ENCODE measurements at places on chromosomes 7 and 10. TPM values are rescaled to one million over a fixed set of nuclear protein-coding genes. Genes with fewer than 3 reads are reported as not detected.

The GIMAP8 gene
- total RNA-seq = 11.1 TPM

The LIPK gene
- total RNA-seq = not detected

The HIP1 gene
- 1.9 TPM for total RNA-seq

The ASB10 gene
- total RNA-seq = not detected

The CNNM1 gene
- 1.0 TPM for total RNA-seq

DNA sequence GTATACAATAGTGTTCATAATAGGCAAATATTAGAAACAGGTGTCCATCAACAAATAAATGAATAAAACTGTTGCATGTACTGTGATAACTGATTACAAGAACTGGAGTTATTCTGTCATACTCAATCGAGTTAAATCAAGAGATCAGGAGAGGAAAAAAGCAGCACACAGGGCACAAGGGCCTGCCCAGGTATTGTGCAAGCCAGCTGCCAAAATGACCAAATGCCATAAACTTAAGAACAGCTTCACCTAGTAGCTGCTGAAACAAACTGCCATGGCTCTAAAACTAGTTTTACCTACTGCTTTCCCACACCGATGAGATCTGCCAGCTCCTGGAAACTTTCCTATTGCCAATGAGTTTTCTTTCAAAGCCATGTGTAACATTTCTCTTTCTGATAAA lies 12.2 kb downstream of the GSAP start:
- H3K4me3 ChIP-seq = no peak overlapping the region
- H3K36me3 ChIP-seq = peaks cover 3% of the 10 kb centered on the region
- no peak overlapping the region for H3K27ac ChIP-seq
- no peaks in the 10 kb centered on the region for H3K27me3 ChIP-seq
- peaks cover 10% of the 10 kb centered on the region for H3K4me1 ChIP-seq
- no peak for DNase-seq

- peaks cover 18% of the 10 kb centered on the region for H3K27me3 ChIP-seq
- no peaks in the 10 kb centered on the region for H3K36me3 ChIP-seq
- no peak overlapping the region for H3K27ac ChIP-seq
- H3K4me3 ChIP-seq = no peak overlapping the region
- no peaks in the 10 kb centered on the region for H3K4me1 ChIP-seq
- no peak for DNase-seq
These were observed 37.1 kb upstream of the BICC1 start for GRCh38 chr10:58475322-58476277.

GRCh38 chr7:542713-543500 lies 23.3 kb upstream of the PDGFA start:
- H3K4me1 ChIP-seq = peaks cover 4% of the 10 kb centered on the region
- no peak for DNase-seq
- H3K36me3 ChIP-seq = peaks cover 3% of the 10 kb centered on the region
- no peak overlapping the region for H3K27ac ChIP-seq
- H3K27me3 ChIP-seq = no peaks in the 10 kb centered on the region

GRCh38 chr7:91165846-91166230 lies 98.4 kb upstream of the FZD1 start:
- no peaks in the 10 kb centered on the region for H3K36me3 ChIP-seq
- no peak for DNase-seq
- no peaks in the 10 kb centered on the region for H3K27me3 ChIP-seq
- H3K4me3 ChIP-seq = no peak overlapping the region

DNA sequence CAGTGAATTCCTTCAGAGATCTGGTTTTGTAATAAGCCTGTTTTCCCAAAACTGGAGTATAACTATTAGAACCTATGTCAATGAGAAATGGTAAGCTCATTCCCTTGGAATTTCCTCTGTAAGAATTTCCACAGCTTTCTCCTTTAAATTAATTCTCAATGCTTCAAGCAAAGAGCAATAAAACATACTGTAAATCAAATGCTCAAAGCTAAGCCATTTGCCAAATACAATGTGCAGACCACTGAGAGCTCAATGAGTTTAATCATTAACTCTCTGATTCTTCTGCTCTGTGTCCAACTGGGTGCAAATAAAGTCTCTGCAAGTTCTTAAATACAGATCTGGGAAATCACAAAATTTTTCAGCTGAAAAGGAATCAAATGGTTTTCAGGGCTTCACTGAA lies 227.6 kb upstream of the IMMP2L start:
- peaks cover 7% of the 10 kb centered on the region for H3K36me3 ChIP-seq
- H3K4me3 ChIP-seq = no peak overlapping the region
- no peak for DNase-seq
- H3K27me3 ChIP-seq = peaks cover 3% of the 10 kb centered on the region

Data from activated naive CD8-positive, alpha-beta T cell treated with anti-CD3 and anti-CD28 coated beads for 36 hours (primary cell).